ENCODE measurements at places on chromosomes 16 and 17.

DNA sequence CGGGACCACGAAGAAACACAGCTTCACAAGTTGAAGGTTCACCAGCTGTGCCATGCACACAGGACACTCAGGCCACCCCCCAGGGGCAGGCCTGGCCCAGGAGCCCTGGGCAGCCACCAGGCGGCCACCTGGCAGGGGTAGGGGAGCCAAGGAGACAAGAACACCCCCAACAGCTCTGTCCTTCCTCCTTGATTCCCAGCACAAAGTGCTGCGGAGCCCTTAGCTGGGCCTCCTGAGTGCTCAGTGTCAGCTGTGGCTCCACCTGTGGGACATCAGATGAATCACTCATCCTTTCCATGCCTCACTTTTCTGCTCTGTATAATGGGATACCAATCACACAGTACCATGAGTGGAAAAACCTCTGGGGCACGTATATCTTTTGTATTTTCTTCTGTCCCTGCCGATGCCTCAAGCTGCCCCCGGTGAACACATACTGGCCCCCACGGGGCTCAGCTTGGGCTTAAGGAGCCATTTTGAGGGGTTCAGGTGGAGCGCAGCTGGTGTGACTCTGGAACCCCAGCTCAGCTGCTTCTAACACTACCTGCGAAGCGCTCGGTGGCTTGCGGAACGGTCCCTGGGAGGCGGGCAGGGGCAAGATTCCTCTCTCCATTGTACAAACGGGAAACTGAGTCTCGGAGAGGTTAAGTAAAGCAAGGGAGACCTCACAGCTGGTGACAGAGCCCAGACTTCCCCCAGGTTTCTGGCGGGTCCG lies 12.0 kb downstream of the GALK1 start:
- DNase-seq: no peak

DNA sequence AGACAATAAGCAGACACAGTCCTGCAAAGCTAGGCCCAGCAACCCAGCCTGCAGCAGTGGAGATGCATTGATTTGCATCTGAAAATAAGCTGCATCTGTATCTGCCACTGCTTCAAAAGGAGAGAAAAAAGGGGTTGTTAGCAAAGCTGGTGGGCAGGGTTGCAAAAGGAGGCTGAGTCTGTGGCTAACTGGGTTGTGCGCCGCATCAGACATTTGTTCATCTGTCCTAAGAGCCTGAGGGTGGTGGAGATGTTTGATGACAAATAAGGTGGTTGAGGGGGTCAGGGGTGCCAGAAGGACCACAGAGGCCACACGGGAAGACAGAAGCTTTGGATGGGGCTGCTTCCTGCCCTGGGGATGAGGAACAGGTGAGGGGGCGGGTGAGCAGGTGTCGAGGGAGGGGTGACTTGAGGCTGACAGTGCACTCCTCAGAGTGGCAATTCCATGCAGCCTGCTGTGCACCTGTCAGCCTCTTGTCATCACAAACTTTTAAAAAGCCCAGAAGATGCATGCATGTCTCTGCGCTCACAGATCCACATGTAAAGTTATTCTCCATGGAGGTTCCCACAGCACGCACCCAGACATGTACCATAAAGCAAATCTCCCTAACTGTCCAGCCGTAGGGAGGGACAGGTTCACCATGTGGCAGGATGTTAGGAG lies 35.4 kb downstream of the WSB1 start:
- DNase-seq: no peak

DNA sequence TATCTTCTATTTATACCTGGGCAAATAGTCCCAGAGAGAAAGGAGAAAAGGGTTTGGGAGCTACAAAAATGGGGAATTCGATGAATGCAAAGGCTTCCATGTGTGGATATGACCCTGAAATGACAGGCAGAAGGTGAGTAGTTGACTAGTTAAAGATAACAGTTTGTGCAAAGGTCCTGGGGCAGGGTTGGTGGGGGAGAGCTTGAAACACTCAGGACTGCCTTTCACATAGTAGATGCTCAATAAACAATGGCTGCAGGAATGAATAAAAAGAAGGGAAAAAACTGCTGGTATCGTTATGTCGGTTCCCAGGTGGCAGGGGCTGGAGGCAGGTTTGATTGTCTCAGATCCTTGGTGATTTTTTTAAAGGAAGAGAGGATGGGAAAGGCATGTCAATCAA lies 445.5 kb downstream of the HAPSTR1 start:
- DNase-seq: no peak

DNA sequence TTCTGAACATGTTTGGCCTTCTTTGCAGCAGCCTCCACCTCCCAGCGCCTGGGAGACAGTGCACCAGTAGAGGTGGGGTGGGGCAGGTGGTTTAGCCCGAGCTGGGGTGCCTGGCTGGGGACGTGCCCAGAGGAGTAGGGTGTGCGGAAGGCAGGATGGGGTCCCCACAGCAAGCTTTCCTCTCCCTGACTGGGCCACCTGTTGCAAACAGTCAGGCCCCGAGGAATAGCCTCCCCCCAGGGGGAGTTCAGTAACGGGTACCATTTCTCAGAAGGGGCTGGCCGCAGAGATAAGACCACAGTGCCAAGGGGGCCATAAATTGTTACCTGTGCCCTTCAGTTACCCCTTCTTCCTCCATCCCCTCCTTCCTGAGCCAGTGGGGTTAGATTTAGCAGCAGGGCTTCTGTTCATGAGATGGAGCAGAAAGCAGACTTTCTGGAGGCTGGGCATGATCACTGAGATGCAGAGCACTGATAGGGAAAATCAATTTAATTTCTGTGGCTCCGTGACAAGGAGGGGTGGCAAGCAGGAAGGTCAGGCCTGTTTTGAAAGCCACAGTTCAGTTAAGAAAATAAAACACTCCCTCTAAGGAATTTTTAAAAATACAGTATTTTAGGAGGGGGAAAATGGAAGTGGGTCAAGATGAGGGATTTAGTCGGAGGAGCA lies 181.9 kb downstream of the MSI2 start:
- no peak for DNase-seq

GRCh38 chr17:63445571-63445953 lies 544 bp downstream of the CYB561 start:
- DNase-seq: no peak

DNA sequence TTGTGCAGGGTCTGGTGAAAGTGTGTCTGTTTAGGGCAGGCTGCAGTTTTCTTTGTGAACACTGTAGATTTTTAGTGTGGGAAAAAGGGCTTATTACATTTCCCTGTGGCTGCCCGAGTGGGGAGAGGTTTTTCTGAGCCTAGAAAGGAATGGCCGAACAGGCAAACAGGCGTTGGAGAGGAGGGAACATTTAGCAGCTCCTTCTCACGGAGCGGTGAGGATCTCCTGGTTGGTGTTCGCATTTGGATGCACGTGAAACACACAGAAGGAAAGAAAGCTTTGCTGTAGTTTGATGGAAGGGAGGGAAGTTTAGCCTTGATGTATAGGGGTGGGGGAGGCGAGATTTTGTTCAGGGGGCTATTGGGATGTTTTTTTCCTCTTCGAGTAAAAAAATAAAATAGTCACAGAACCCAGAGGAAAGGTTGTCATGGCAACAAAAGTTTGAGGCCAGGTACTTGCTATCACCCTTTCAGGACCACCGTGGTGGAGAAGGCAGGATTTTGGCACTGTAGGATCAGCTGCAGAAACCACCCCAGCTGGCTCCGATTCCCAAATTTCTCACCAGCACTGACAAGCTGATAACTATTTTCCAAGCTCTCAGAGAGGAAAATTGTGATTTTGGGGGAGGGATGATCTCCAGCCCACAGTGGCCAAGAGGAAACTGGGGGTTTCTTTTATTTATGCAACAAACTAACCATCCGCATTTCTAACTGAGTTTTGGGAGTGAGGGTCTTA lies 3.5 kb downstream of the GSG1L start:
- DNase-seq: no peak

DNA sequence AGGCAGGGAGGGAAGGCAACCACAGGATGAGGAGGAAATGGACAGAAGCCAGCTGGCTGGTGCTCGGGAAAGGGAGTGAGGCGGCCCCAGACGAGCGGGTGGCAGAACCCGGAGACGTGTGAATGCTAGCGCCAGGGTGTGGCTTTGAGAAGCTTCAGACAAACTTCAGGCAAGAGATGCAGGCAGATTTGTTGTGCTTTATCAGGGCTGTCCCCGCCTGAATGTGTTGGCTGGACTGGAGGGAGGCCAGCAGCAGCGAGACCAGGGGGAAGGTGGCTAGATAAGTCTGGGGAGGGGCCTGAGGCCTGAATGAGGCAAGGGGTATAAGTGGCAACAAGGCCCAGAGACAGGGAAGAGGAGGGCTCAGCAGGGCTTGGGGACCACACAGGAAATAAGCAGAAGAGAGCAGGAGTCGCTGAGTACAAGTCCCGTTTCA lies 22.0 kb downstream of the CAMKK1 start:
- DNase-seq: no peak

DNA sequence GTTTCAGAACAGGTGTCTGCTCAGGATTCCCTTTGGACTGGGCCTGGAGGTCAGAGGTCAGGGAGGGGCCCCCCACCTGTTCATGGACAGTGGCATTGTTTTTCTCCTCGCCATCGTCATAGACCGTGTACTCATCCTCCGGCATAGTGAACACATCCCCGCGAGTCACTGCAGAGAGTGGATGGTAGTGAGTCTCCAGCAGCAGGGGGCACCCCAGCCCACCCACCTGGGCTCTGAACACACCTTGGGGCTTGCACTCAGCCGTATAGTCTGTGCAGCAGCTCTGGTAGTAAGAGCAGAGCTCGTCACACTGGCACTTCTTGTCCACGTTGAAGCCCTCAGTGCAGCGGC lies 448 bp downstream of the VTN start:
- DNase-seq: no peak

DNA sequence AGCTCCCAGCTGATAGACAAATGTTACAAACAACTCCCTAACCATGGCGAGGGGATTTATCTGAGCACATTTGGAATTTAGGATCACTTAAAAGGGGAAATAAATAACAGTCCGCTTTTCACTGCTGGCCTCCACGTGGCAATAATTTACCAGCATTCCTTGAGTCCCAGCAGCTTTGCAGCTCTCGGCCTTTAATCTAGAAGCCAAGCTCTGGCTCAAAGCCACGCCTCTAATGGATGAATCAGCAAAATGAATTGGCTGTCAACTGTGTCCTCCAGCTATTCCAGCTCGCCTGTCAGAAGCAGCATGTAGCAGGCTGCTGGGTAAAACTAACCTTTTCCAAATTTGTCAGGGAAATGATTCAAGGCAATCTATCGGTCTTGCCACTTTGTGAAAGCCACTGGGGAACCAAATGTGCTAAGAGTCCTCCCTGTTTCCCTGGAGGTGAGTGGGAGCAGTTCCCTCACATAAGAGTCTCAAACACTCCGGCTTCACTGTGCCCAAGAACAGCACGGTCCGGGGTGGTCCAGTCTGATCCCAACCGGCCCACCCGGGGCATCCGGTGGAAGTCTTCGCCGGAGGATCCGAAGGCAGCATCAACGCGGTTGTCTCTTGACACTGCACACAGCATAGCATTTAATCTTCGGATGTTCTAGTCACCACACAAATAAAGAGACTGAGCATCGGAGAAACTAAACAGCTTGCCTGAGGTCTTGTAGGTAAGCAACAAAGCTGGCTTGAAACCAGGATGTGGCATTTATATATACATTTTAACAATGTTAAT lies 143.3 kb downstream of the PARN start:
- DNase-seq: peak; percentile 17

- DNase-seq: no peak
These were observed 176.7 kb downstream of the ABCC12 start for GRCh38 chr16:47979164-47979520.

DNA sequence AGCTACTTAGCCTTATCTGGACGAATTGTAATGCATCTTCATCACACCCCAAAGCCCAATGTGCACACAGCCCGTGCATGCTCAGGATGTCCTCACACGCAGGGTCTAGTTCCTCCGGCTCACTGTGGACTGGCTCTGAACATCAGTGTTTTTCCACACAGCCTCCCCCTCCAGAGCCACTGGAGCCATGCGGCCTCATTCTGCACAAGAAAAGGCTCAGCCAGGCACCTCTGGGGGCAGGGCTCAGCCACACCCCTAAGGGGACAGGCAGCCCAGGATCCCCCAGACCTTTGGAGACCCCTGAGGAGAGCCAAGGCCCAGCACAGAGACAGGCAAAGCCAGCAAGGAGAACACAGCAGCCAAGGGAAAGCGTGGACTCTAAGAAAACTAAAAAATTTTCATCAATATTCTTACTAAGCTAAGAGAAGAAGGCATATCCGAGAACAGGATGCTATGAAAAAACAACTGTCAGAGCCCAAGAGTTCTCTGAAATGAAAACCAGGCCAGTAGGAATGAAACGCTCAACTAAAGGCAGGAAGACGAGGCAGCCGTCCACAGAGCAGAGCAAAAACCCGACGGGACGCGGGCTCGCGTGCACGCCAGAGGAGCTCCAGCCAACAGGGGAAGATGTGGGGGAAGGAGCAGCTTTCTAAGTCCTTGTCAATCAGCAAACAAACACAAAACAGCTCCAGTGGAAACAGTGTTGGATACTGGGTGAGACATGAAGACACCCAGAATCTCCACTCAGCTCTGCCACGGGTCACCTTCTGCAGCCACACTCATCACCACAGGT lies 34.5 kb downstream of the MAP1LC3B start:
- DNase-seq: no peak

GRCh38 chr17:31574458-31574857 lies 183.0 kb downstream of the RAB11FIP4 start:
- no peak for DNase-seq

- DNase-seq: no peak
These were observed 13.8 kb downstream of the DCUN1D3 start for GRCh38 chr16:20886320-20886719.

DNA sequence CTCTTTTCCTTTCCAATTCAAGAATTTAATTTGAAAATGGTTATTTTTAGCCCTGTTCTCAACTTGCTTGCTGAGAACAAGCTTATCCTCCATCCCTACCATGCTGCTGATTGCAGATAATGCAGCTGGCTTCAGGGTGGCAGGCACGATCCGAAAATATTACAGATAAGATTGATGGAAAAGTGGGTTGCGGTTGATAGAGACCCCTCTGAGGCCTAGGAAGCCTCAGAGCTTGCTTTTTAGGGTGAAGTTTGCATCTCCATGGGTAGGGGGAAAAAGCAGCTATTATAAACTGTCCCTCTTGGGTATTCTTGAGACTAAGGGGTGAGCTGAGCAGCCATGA lies 116.5 kb upstream of the GOT2 start:
- no peak for DNase-seq

DNA sequence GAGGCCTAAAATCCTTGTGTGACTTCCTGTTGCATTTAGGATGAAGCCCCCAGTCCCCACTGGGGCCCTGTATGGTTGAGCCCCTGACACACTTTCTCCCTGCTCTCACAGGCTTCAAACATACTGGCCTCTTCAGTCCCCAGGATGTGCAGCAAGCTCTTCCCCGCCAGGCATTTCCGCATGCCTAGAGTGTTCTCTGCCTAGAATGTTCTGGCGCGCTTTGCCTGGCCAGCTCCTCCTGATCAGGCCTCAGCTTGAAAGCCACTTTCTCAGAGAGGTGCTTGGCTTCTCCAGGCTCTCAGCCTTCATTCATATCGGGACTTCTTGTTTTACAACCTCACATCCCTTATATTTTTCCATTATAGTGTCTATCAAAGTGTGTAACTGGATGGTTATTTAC lies 123.7 kb downstream of the SPACA3 start:
- DNase-seq: no peak

Data from NCI-H1436 (cell line).